ENCODE measurements at places on chromosomes 6 and 20.

- no peak for DNase-seq
Measured at GRCh38 chr20:1272368-1273100, 6.4 kb downstream of the SNPH start.

DNA sequence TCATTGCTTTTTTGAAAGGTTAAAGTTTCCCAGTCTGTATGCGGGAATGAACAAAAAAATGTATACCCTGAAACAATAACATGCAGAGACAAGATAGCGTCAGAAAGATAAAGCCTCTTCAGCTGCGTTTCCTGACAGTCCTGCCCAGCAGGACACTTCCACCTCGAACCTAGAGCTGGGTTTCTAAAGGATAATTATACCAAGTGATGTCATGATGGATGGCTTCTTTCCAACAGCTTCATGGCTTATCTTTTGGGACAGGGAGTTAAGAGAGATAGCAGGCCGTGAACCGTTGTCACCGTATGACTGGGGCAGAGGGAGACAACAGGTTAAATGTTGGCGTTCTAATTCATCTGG lies 267.6 kb upstream of the SGK1 start:
- DNase-seq, result no peak

GRCh38 chr6:67544851-67545452 lies 1090.1 kb upstream of the ADGRB3 start:
- DNase-seq, result no peak

DNA sequence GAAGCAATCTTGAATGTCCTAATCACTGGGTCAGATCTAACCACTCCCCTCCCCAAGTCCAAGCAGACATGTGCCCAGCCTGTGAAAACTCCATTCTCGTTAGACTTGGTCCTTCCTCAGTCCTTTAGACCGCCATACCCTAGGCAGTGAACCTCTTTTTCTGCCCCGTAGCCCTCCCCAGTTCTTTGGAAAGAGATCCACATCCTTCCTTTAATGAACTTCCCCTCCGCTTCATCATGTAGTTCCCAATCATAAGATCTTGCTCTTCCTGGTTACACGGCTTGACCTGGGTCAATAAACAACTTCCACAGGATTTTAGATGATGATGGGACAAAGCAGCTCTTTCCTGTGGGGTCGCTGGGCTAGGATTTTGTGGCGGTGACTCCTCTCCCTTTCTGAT lies 9.6 kb downstream of the AHCY start:
- no peak for DNase-seq

- DNase-seq, result no peak
Measured at GRCh38 chr6:31057426-31058003, 47.2 kb downstream of the MUC22 start.

GRCh38 chr6:15914553-15914952 lies 214.3 kb upstream of the MYLIP start:
- no peak for DNase-seq

GRCh38 chr20:24773751-24774201 lies 175.3 kb upstream of the CST7 start:
- DNase-seq, result no peak

GRCh38 chr6:47687432-47687831 lies 10.9 kb upstream of the ADGRF4 start:
- no peak for DNase-seq

DNA sequence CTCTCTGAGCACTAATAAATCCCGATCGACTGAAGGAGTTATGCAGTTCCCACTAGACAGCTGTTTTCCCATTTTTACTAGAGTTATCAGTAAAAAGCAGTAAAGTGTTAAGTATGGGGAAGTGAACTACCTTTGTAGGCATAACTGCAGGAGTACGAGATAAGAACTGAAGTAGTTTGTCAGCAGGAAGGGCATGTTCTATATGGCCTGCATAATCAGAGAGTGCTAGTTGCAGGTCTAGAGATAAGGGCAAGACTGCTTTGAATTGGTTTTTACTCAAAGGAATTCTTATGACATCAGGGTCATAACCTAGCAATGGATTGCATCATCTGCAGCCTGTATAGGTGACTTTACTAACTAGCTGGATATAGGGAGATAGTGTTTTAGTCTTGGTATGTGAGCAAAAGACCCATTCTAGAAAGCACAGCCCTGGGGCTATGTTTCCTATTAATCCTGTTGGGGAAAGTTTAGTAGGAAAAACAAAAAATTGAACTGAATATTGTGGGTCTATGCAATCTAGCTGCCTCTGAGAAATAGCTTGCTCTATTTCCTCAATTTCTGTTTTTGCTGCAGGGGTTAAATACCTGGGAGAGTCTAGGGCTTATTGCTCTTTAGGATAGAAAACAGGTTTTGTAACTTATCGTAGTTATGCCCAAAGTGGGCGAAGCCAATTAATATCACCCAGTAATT lies 22.6 kb upstream of the CRISP1 start:
- no peak for DNase-seq

- DNase-seq, result no peak
Measured at GRCh38 chr6:65229825-65230224, 477.2 kb downstream of the EYS start.

DNA sequence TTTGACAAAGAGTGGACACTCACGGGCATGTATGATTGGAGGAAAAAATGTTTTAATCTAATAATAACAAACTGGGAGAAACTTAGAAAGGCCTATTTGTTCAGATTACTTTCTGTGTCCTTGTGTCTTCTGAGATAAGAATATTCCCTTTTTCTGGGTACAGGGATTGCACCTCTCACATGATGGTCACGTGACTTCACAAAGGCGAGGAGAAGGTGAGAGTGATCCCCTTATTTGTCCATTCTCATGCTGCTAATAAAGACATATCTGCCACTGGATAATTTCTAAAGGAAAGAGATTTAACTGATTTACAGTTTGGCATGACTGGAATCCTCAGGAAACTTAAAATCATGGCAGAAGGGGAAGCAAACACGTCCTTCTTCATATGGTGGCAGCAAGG lies 989.7 kb upstream of the FLRT3 start:
- DNase-seq, result no peak

DNA sequence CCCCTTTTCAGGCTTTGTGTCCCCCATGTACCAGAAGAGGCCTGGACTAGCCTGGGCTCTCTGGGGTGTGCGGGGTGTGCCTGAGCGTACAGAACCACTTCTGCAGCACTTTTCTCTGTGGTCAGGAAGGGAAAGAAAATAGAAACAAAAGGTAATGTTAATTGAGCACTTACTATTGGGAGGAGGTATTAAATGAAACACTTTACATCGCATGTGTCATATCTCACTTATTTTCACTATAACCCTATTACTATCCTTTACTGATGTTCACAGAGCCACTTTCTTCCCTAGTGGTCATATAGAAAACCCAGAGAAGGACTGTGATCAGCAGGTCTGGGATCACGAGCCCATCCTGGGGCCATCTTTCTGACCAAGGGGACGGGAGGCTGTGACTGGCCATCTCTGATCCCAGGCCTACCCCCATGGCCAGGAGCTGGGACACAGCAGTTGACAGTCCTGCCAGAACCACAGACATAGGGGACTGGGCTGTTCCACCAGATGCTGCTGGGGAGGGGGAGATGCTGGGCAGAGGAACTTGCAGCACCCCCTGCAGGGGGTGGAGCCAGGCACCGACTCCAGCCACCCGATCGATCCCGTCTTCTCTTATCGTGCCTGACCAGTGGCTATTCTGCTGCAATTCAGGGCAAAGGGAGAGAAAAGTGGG lies 107.6 kb downstream of the VEGFA start:
- DNase-seq, result no peak

GRCh38 chr6:167826230-167826895 lies 348 bp upstream of the AFDN start:
- peak; percentile 42 for DNase-seq

GRCh38 chr6:56406276-56407269 lies 159.2 kb upstream of the COL21A1 start:
- DNase-seq, result no peak
